Ascending aorta (tissue), 2 donors: ENCODE measurements at places on chromosomes 3 and 15.

DNA sequence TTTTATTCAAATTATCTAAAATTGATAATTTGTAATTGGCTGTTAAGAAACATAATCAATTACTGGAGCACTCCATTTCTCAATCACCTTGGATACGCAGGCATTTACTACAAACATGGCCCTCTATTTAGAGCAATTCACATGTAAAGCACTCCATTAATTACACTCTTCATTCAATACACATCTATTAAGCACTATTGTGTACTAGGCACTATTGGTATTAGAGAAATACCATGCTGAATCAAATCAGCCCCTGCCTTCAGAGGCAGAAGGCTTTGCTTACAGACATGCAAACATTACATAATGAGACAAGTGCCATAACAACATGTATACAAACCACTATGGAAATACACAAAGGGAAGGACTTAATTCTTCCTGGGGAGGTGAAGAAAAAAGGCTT, 69.1 kb downstream of the PEAK1 start:
- no peaks in the 10 kb centered on the region for H3K4me1 ChIP-seq

- H3K4me3 ChIP-seq: no peak overlapping the region
- H3K4me1 ChIP-seq: peaks cover 13% of the 10 kb centered on the region
- H3K27ac ChIP-seq: no peak overlapping the region
- no peak for DNase-seq
Measured at GRCh38 chr15:59333401-59334075, 39.1 kb downstream of the MYO1E start.

- no peaks in the 10 kb centered on the region for H3K4me1 ChIP-seq
- no peaks in the 10 kb centered on the region for H3K27me3 ChIP-seq
- H3K4me3 ChIP-seq: no peak overlapping the region
- H3K27ac ChIP-seq: no peak overlapping the region
Measured at GRCh38 chr3:38630606-38631005, 18.9 kb downstream of the SCN5A start.

GRCh38 chr15:69540622-69541021, 88.0 kb downstream of the RPLP1 start:
- no peak for DNase-seq
- H3K4me3 ChIP-seq: no peak overlapping the region
- no peaks in the 10 kb centered on the region for H3K36me3 ChIP-seq
- H3K4me1 ChIP-seq: no peaks in the 10 kb centered on the region
- H3K27ac ChIP-seq: no peak overlapping the region

- H3K4me1 ChIP-seq: no peaks in the 10 kb centered on the region
- no peaks in the 10 kb centered on the region for H3K36me3 ChIP-seq
- no peak overlapping the region for H3K4me3 ChIP-seq
- no peak overlapping the region for H3K27ac ChIP-seq
Measured at GRCh38 chr3:125098611-125099291, 43.0 kb upstream of the HEG1 start.

DNA sequence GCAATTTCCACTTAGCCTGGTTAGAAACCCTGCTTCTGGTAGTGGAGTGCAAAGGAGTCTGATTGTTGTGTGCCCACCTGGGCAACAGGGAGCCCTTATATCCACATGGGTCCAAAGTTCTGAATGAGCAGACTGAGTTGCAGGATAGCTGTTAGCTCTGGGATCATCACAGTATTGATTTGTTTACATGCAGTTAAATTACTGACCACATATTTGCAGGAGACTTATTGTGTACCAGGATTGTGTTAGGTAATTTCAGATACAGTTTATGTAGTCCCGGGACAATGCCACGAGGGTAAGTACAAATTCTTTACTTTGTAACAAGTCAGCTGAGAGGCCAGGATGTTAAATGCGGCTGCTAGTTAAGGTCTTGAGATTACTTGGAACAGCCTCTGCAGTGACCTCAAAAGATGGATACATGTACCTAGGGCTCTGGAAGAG, 18.8 kb downstream of the ARHGEF26 start:
- no peaks in the 10 kb centered on the region for H3K4me1 ChIP-seq
- H3K27ac ChIP-seq: no peak overlapping the region
- H3K27me3 ChIP-seq: no peaks in the 10 kb centered on the region
- no peak overlapping the region for H3K4me3 ChIP-seq
- no peak for DNase-seq

DNA sequence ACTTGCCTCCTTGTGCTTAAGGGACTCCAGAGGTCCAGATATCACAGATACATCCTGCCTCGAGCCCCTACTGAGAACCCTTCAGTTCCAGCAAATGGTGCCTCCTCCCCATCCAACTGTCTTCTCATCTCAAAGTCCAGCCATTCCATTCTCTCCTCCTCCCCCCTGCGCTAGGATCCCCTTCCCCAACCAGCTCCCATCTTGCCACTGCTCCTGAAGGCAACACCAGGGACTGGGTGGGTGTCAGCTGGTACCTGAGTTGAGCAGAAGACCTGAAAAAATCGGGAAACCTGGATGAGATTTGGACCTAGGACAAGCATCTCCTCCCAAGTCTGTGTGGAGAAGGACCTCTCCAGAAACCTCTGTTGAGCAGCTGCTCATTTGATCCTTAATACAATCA, 2.4 kb upstream of the AP3B2 start:
- H3K27ac ChIP-seq: no peak overlapping the region
- H3K4me1 ChIP-seq: peaks cover 7% of the 10 kb centered on the region
- no peak for DNase-seq
- H3K4me3 ChIP-seq: no peak overlapping the region
- no peaks in the 10 kb centered on the region for H3K36me3 ChIP-seq

GRCh38 chr15:70297465-70298058, 199.8 kb upstream of the TLE3 start:
- H3K36me3 ChIP-seq: no peaks in the 10 kb centered on the region
- no peak overlapping the region for H3K27ac ChIP-seq
- no peak overlapping the region for H3K4me3 ChIP-seq
- no peak for DNase-seq

DNA sequence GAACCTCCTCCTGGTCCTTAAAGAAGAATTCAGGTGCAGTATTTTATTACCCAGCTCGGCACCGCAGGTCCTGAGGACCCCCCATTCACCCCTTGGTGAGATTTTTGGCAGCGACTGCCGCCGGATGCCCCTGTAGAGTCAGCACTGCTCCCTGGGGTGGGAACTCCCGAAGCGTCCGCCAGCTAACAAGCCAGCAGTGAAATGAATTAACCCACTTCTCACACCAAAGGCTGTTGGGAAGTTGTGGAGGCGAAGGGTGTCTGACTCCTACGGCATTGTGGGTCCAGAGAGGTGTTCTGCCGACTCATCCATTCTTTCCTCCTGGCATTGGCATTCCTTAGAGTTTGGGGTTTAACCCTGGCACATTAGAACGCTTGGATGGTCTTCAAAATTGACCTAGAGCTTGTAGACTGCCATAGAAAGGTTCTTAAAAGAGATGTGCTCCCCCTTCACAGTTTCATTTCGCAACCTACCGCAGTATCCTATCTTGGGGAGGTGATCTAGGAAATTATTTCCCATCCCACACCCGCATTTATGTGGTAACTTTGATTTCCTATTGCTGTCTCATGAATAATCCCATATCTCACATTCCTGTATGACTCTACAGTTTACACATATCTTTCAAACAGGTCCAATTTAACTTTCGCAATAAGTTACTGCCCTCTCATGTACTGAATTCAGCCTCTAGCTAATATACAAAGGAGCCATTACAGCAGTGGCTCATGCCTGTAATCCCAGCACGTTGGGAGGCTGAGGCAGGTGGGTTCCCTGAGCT, 879 bp upstream of the EIF5A2 start:
- no peaks in the 10 kb centered on the region for H3K4me1 ChIP-seq
- H3K4me3 ChIP-seq: peak overlapping the region; percentile 95
- DNase-seq: no peak
- H3K27ac ChIP-seq: peak overlapping the region; percentile 79
- H3K36me3 ChIP-seq: no peaks in the 10 kb centered on the region
- no peaks in the 10 kb centered on the region for H3K27me3 ChIP-seq

DNA sequence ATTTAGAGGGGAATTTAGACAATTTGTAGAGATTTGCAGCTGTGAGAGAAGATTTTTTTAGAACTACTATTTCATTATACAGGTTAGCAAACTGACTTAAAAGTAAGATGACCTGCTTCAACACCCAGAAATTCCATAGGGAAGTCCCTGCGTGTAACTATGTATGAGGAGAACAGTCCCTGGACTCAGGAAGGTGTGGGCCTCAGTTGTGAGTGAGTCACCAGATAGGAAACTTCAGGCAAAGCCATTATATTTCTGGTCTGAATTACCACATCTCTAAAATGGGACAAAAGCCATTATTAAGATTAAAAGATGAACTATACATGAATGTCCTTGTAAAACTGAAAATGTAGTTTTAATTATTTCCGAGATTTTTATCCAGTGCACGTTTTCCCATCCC, 488.3 kb upstream of the GOLIM4 start:
- no peaks in the 10 kb centered on the region for H3K36me3 ChIP-seq
- H3K27ac ChIP-seq: no peak overlapping the region
- H3K27me3 ChIP-seq: no peaks in the 10 kb centered on the region
- H3K4me1 ChIP-seq: peaks cover 3% of the 10 kb centered on the region
- no peak overlapping the region for H3K4me3 ChIP-seq
